ENCODE measurements at places on chromosomes 4 and X.

DNA sequence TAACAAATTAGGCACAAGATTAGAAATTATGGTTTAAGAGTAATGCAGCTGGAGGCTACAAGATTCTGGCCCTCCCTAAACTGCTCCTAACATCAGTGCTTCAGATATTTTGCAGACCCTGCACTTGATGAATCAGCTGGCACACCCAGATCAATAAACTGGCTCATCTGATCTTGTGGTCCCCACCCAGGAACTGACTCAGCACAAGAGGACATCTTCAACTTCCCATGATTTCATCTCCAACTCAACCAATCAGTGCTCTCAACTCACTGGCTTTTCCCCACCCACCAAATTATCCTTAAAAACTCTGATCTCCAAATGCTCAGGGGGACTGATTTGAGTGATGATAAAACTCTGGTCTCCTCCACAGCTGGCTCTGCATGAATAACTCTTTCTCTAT, 21.7 kb upstream of the TMEM33 start:
- DNase-seq = no peak

- DNase-seq = no peak
Observed at GRCh38 chr4:173713026-173713425, 183.0 kb upstream of the HAND2 start.

DNA sequence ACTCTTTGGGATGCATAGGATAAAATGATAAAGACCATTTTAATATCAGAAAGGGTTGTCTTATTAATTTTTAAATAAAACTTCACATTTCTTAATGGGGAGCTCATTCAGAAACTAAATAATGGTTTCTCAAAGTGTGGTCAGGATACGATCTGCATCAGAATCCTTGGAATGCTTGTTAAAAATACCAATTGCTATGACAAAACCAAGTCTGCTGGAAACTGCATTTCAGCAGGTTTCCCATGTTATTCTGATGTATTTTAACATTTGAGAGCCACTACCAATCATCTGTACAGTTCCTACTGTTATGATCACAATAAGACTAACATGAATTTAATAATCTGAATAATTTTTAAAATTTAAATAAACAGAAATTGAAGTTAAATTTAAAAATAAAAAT, 115.1 kb downstream of the SOWAHB start:
- DNase-seq = no peak

DNA sequence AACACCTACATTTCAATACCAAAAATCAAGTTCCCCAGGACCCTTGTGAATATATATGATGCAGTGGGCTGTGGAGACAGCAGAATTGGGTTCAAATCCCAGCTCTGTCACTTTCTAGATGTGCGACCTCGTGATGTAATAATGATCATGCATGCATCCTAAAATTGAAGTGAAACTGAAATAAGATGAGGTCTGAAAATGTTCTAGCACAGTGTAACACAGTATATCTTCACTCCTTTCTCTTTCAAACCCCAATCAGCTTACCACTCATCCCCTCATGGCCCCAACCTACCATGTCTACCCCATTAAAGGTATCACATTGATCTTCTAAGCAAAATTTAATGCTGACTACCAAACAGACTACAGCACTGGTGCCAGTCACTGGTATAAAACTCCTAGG, 69.9 kb upstream of the BRS3 start:
- DNase-seq = no peak

- DNase-seq = no peak
Observed at GRCh38 chr4:99458911-99459447, 23.8 kb upstream of the ADH7 start.

DNA sequence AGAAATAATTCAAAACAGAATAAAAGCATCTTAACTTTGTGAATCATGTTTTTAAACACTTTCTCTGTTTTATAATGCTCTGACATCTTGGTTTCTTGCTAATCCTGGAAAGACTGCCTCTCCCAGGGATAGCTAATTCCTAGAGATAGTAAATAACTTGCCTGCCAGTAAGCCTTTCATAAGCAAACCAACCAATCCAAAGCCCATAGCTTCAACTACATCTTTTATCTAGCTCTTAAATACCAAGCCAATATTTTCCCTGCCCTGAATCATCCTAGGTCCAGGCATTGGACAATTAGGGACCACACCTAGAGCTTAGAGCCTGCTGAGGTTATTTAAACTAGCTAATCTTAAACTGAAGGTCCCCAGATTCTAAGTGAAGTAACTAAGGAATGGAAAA, 223.7 kb upstream of the DIPK2B start:
- no peak for DNase-seq

Measured in CMK (cell line).